Left lobe of liver (tissue), 2 donors: ENCODE measurements at places on chromosomes 3 and 15. TPM values are rescaled to one million over a fixed set of nuclear protein-coding genes. Genes with fewer than 3 reads are reported as not detected.

Gene CNBP
- total RNA-seq: 205 TPM

Gene SOX14
- not detected for total RNA-seq

Gene GPR27
- 0.10 TPM for total RNA-seq

- DNase-seq: no peak
These were observed 7.4 kb upstream of the IQSEC1 start for GRCh38 chr3:13080591-13080990.

DNA sequence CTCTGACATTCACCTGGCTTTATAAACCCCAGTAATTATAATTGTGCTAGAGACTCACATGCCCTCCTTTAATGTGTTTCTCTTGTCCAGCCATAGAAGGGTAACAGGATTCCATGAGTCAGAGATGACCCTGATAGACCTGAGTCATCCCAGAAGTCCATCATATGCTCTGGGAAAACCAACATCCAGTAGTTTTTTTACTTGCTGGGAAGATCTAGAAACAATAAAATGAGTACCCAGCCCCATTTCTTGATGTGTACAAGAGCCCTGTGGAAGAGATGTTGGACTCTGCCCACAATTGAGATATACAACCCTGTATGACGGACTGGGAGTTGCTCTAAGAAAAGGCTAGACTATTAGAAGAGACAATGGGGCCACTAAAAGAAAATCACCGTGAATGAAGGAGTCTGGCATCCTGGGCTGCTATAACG is 22.4 kb upstream of the THUMPD3 start:
- DNase-seq: no peak

DNA sequence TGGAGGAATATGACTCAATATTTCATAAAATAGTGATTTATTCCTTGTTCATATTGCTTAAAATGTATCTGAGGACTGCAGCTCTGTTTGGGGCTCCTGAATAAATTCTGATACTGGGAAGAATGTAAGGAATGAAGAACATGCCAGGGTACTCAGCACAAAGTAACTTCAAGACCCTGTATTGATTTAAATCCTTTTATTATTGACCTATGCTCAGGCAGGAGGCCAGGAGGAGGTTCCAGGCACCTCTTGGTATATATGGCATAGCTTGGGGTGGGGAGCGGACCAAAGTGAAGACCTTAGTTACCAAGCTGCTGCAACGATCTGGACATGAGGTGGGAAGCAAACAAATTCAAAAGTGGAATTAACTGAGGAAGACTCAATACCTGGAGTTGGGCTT is 142.8 kb upstream of the PEX5L start:
- DNase-seq: no peak

- DNase-seq: no peak
These were observed 15.5 kb downstream of the TRIM59 start for GRCh38 chr3:160434071-160434470.

DNA sequence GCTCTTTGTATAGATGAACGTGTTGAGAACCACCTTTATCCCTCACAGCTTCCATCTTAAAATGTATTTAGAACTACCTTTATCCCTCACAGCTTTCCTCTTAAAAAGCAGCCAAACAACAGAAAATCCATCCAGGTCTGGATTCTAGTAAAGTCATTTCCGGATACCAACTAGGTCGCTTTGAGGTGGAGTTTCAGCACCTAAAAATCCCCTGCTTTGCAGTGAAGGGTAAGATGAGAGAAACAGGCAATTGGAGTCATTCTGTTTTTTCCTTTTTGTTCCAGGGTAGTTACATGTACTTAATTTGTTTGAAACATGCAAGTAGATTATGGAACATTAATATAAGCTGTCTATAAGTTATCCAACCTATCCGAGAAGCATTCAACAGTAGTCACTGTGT is 192.0 kb downstream of the UBE2E2 start:
- no peak for DNase-seq

GRCh38 chr3:146277953-146278631 is 27.2 kb upstream of the PLSCR4 start:
- no peak for DNase-seq

- no peak for DNase-seq
These were observed 169.7 kb downstream of the PLCL2 start for GRCh38 chr3:17054301-17054981.
